ENCODE measurements at places on chromosomes 6 and 20.

GRCh38 chr20:51365670-51366069 is 176.8 kb downstream of the NFATC2 start:
- DNase-seq = no peak

DNA sequence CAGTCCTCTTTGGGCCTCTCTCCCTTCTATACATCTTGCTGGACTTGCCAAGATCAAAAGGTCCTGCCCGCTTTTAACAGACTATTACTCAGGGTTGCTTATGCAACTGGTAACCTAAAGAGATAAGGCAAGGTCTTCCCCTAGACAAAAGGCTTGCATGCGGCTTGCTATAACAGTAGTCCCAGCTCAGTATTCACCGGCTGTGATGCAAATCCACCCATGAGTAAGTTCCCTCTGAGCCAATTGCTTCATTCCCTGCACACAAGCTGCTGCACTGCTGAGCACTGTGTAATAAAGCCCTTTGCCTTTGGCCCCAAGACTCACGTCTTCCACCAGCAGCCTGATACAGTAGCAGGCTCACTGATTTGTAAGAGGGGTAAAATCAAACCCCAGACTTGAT is 363.8 kb downstream of the PRKN start:
- no peak for DNase-seq

DNA sequence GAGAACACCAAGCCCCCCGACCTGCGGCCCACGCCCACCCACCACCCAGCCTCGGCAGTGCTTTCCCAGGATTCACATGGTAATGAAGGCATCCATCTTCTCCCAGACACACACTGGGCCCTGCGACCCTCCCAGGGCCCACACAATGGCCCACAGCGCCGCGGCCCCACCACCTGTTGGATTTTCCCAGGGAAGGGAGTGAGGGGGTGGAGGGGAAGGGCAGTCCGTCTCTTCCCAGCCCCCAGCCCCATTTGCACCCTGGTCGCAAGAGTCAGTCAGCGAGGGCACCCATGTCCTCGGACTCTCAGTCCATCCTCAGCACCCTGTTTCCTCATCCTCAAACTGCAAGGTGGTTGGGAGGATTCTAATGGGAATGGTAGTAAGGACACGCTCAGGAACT is 23.7 kb upstream of the ID1 start:
- no peak for DNase-seq

GRCh38 chr20:6784210-6784631 is 16.7 kb downstream of the BMP2 start:
- DNase-seq = no peak

DNA sequence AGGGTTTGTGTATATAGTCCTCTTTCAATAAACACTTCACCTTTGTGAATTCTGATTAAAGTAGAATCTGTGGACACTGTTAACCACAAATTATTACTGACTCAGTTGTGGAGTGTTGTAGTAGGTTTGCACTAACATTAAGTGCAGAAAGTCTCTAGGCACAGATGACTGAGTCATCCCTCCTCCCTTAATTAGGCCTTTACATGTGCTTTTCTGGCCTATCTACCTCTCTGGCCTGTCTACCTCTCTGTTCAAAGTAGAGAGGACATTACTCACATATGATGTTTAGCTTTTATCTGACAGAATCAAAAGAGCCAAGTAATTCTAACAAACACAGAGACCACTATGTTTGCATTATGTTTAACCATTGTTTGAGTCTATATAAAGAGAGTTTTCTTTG is 783.0 kb downstream of the TENT5A start:
- DNase-seq = no peak

DNA sequence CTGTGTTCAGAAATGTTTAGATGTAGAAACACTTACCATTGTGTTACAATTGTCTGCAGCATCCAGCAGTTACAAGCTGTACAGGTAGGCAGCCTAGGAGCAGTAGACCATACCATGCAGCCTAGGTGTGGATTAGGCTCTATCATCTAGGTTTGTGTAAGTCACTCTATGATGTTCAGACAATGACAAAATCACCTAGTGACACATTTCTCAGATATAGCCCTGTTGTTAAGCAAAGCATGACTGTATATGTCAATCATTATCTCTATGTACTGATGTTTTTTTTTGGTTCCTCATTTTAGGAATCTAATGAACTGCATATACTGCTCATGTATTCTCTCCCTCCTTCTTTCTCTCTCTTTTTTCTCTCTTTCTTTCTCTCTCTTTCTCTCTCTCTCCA is 22.2 kb downstream of the CST8 start:
- no peak for DNase-seq

DNA sequence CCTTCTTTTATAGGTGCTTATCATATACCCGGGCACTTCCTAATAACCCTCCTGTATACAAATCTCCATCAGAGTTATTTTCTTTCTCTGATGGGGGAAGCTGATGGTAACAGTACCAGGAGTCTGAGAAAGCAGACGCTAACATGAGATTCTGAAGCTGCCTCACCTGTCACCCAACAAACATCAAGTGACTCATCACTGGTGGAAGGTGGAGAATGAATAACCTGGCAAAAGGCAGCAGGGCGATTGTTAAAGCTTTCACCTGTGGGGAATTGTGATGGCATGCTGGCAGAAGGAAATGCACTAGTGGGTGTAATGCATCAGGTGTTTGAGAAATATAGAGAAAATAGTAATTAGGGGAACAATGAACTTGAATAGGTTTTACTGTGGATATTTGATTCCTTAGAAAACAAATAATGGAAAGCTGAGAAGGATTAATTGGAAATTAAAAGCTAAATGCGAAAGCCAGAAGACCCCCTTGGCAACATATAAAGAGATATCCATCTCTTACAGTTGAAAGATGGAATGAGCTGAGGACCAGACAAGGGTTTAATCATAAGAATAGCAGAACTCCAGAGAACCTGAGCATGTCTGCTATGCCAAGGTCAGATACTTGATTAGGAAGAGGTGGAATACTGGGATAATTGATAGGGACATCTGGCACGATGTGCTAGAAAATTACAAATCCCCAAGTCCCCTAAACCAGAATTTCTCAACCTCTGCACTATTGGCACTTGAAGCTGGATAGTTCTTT is 517.1 kb downstream of the PKHD1 start:
- no peak for DNase-seq

DNA sequence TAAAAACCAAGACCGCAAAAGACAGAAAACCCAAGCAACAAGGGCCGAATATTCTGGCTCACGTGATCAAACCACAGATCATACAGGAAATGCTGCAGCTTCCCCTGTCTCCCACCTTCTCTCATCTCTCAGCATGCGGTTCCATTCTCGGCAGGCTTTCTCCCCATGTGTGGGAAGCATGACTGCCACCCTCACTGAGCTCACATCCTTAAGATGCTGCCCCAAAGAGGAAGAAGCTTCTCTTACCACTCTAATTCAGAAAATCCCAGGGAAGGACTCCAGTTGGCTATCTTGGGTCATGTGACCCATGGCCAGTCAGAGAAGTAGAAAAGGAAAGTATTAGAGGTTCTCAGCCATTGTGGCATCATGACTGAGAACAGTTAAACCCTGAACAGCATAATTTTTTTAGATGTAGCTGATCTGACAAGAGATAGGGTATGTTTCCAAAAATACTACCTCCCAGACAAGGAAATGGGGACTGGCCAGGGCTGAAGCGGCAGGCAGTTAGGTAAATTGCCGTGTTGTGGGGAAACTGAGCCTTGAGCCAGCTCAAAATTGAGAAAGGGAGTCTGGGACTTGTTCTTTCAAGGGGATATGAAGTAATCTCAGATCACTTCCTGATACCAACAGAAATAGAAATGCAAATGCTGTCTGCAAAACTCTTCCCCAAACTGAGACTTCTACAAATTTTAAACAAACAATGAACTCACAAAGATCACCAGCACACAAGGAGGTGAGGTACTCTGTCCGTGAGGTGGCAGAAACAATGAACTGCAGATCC is 37.1 kb upstream of the GRM4 start:
- DNase-seq = no peak

GRCh38 chr6:132971676-132972075 is 157.3 kb downstream of the RPS12 start:
- no peak for DNase-seq

GRCh38 chr6:36029464-36029863 is 1.9 kb downstream of the MAPK14 start:
- DNase-seq = no peak

GRCh38 chr20:6108330-6108729 is 14.5 kb downstream of the FERMT1 start:
- DNase-seq = no peak

GRCh38 chr6:30568245-30568644 is 3.0 kb upstream of the ABCF1 start:
- no peak for DNase-seq

DNA sequence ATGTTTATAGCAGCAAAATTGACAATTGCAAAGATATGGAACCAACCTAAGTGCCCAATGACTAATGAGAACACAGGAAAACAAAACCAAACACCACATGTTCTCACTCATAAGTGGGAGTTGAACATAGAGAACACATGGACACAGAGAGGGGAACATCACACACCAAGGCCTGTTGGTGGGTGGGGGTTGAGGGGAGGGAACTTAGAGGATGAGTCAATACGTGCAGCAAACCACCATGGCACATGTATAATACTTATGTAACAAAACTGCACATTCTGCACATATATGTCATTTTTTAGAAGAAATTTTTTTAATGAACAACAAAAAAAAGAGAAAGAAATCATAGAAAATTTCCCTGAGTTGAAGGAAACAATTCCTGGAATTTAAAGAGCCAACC is 3.9 kb downstream of the EPM2A start:
- DNase-seq = no peak

GRCh38 chr20:4546786-4547185 is 174.9 kb upstream of the PRND start:
- no peak for DNase-seq

DNA sequence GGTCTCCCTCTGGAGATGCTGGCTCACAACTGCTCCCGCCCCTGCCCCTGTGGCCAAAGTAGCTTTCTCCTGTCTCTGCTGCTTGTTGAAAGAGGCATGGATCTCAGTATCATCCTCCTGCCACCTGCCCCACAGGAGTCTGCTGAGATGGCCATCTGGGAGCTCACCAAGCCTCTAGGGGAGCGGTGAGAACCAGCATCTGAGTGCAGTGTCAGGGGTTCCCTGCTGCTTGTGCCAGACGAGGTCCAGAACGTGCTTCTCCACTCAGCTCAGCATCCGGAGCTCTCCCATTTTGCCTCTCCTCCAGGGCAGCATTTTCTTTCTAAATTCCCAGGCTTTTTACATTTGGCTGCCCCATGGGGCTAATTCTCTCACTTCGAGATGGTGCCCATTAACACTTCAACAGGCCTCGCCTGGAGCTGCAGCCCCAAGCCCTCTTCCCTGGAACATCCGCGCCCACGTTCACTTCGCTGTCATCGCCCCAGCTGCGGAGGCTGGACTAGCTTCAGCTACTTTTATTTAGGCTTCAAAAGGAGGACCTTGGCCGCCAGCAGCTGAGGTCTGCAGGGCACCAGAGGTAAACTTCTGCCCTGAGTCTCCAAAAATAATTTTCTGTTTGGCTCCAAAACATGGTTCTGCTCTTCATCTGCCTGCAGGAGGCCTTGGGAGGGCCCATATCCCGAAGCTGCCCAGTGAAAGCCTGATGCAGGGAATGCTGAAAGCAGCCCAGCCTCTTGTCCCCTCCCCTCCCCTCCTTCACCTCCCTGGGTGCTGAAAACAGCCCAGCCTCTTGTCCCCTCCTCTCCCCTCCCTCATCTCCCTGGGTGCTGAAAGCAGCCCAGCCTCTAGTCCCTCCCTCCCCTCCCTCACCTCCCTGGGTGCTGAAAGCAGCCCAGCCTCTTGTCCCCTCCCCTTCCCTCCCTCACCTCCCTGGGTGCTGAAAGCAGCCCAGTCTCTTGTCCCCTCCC is 25.2 kb upstream of the MLN start:
- DNase-seq = no peak

DNA sequence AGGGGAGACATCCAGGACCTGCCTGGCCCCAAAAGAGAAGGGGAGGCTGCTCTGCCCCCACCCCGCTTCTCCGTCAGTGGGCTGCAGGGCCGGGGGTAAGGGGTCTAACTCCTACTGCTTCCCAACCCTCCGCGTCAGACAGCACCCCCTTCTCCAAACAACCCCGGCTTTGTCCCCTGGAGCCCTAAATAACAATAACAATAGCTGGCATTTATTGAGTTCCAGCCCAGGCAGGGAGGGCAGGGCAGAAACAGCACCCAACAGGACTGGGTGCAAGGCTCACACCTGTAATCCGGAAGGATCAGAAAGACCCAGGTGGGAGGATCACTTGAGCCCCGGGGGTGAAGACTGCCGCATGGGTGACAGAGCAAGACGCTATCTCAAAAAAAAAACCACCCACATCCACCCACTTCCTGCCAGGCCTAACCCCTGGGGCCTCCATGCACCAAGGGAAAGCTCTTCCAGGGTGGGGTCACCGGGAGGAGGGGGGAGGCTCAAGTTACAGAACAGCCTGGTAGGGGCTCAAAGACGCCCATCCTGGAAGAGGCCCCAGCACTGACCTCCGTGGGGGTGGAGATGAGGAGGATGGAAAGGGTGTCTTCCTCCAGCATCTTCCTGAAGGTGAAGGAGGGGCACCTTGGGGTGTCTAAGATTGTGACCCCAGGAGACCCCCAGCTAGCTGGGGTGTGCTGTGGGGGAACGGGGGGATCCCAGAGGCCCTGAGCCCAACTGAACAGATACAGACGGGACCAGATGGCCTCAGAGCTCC is 1.3 kb upstream of the FNDC11 start:
- no peak for DNase-seq

DNA sequence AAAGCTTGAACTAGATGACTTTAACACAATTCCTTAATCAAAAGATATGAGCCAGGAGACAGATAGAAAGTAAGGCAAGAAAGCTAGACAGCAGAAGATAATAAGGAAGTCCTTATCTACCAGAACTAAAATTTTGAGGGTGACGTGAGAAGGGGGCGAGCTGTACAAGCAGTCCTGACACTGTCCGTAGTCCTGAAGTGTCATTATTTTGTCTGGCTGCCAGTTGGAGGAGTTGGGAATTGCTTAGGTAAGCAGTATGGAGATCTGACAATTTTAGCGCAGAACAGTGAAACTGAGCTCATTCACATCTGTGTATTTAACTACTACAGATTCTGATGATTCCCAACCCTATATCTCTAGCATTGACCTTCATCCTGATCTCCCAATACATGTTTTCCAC is 25.8 kb upstream of the CEP85L start:
- DNase-seq = no peak

DNA sequence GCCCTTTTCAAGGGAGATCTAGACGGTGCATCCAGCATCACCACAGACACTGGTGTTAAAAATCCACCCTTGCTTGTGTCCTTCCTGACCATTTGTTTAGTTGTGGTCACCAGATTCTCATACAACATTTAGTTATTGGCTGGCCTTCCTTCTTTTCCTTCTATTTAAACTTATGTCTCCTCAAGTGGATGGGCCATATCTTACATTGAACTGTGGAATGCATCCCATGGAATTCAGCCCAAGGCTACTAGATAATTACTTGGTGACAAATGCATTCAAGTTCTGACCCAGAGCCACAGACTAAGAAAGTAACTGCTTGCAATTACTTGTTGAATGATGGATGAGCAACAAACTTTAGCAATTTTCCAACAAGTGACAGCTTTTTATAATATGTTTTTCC is 198.9 kb upstream of the SSTR4 start:
- DNase-seq = no peak

DNA sequence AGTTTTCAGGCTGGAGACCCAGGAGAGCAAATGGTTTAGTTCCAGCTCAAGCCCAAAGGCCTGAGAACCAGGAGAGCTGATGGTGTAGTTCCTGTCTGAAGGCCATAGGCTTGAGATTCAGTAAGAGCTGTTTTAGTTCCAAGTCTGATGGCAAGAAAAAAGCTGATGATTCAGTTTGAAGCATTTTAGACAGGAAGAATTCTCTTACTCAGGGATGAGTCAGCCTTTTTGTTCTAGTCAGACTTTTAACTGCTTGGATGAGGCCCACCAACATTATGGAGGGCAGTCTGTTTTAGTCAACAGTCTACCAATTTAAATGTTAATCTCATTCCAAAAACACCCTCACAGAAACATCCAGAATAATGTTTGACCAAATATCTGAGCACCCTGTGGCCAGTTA is 2.5 kb downstream of the ZSCAN26 start:
- no peak for DNase-seq
